ENCODE measurements at places on chromosomes 12 and 14.

GRCh38 chr12:5244513-5244972 lies 187.4 kb upstream of the NTF3 start:
- H3K36me3 ChIP-seq: no peaks in the 10 kb centered on the region
- H3K4me3 ChIP-seq: no peak overlapping the region
- H3K4me1 ChIP-seq: no peaks in the 10 kb centered on the region
- H3K27ac ChIP-seq: no peak overlapping the region
- peaks cover 5% of the 10 kb centered on the region for H3K27me3 ChIP-seq

DNA sequence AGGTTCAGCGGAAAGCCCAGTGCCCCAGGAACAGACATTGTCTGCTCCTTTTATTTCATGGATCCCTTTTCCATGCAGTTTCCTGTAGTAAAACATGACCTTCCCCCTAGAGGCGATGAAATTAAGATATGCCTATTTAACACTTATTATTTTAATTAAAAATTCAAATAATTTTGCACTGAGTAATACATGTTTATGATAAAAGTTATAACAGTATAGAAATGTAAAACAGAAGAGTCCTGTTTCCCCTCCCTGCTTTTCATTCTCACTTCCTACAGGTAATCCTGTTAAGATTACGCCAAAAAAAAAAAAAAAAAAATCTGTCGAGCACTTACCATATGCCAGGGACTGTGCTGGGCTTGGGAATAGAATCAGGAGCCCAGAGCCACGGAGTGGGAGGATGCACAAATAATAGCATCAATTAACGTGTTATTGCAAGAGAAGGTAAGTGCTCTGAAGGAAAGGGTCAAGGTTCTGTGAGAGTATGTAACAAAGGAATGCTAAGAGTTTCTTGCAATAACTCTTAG lies 830 bp upstream of the LPCAT3 start:
- H3K4me1 ChIP-seq: peaks cover 27% of the 10 kb centered on the region
- peak overlapping the region; percentile 93 for H3K4me3 ChIP-seq
- DNase-seq: no peak
- H3K27ac ChIP-seq: peak overlapping the region; percentile 89
- no peaks in the 10 kb centered on the region for H3K27me3 ChIP-seq

GRCh38 chr14:89626233-89626806 lies 209.3 kb upstream of the FOXN3 start:
- H3K27ac ChIP-seq: peak overlapping the region; percentile 83
- no peaks in the 10 kb centered on the region for H3K27me3 ChIP-seq
- peaks cover 41% of the 10 kb centered on the region for H3K36me3 ChIP-seq
- H3K4me1 ChIP-seq: peaks cover 70% of the 10 kb centered on the region

DNA sequence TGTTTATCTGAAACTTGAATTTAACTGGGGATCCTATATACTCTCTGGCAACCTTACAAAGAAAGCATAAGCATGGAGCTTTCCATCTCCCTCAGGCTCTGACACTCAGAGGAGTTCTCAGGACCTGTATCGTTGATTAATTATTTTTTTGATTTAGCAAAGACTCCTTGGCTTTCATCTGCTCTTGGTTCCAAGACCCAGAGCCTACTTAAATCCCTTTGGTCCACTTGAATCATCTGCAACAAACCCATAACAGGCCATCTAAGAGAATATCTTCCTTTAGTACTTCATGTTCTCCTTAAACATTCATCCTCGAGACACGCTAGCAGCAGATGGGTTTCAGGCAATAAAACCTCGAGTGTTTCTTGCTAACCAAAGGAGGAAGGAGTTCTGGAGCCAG lies 85.4 kb downstream of the ZFP36L1 start:
- H3K4me3 ChIP-seq: no peak overlapping the region
- H3K36me3 ChIP-seq: no peaks in the 10 kb centered on the region

DNA sequence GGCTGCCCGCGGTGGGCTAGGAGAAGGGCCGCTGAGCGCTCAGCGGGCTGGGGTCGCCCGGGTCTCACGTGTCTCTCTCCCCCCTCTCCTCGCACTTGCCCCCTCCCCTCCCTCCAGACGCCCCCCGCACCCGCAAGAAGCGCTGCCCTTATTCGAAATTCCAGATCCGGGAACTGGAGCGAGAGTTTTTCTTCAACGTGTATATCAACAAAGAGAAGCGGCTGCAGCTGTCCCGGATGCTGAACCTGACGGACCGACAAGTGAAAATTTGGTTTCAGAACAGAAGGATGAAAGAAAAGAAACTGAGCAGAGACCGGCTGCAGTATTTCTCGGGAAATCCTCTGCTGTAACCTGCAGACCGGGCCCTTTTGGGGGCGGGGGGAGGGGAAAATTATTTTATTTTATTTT lies 314 bp upstream of the HOTAIR start:
- no peak for DNase-seq
- peaks cover 19% of the 10 kb centered on the region for H3K4me1 ChIP-seq
- no peak overlapping the region for H3K27ac ChIP-seq
- H3K4me3 ChIP-seq: peak overlapping the region; percentile 32
- H3K36me3 ChIP-seq: peaks cover 6% of the 10 kb centered on the region
- H3K27me3 ChIP-seq: peaks cover 97% of the 10 kb centered on the region

All from activated naive CD8-positive, alpha-beta T cell treated with anti-CD3 and anti-CD28 coated beads for 36 hours (primary cell).